ENCODE measurements at places on chromosomes 3 and 15.

DNA sequence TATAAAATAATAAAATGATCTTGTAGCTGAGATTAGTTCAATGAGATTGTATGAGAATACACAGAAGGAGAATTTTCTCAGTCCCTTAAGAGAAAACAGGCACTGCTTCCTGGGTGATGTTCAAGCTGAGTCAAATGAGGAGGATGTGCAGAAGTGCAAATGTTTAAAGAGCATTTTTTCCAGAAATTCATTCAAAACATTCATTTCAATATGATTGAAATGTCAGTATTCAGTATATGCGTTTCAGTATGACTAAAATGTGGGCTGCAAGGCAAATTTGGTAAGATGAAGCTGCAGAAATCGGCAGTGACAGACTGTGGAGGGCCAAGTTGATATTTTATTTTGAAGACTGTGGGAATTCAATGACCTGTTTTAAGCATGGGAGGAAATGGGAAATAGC, 19.3 kb upstream of the PYDC2 start:
- DNase-seq: no peak

DNA sequence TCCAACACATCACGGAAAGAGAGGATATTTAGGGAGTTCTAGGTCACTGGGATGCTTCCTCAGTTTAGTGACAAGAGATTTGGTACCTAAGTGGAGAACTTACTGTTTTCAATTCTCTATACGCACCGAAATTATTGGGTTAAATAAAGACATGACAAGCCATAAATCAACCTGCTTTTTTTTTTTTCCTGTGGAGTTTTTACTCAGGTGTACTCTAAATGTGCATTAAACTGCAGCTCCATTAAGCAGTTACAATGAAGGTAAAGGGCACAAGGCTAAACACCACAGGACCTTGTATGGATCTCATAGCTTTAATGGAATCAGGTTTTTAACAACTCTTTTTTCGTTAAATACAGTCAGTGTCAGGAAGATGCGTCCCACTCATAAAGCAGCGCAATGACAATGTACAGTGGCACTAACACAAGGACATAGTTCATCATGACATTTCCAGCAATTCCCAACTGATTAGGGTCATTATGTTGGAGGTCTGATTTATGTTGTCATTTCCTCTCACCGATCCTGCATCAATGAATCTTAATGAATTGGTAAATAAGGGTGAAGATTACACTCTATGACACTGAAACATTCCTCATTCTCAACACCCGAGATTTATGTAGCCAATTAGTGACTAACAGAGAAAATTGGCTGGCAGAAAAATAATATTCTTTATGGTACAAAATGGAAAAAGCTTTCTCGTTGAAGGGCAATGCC, 355.2 kb downstream of the FOXP1 start:
- DNase-seq: no peak

GRCh38 chr3:54360320-54360719, 238.0 kb downstream of the CACNA2D3 start:
- no peak for DNase-seq

DNA sequence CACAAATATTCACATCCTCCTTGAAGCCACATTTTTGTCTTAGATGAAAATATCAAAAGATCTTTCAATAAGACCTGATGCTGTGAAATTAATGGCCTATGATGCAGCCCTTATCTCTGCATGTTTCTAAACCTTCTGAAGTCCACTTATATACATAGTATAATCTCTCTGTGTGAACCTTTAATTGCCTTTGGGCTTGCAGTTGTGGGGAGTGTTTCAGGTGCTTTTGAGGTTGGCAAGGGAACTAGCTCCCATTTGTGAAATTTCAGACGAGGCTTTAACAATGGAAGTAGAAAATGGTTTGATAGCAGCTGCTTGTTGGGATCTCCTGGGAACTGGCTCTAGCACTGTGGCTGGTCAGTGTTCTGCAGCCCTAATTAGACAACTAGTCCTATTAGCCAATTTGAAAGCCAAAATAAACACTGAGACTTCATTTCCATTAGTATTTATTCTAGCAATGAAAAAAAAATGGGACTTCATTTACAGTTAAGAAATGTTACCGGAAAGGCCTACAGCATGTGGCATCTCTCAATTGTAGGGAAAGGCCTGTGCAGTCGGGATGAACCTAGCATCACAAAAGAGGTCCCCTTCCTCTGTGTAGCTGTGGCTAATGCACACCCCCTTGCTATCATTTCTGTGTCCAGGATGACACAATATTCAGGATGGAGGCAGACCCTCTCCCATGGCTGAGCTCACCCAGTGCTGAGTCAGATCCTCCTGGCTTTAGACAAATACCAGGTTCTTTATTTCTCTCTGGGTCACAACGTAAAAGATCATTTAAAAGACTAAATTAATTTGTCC, 140.7 kb upstream of the TRIM42 start:
- no peak for DNase-seq

- DNase-seq: no peak
These were observed 3.0 kb downstream of the PEAK1 start for GRCh38 chr15:77416954-77417353.

GRCh38 chr3:16302082-16302631, 37.1 kb downstream of the OXNAD1 start:
- no peak for DNase-seq

DNA sequence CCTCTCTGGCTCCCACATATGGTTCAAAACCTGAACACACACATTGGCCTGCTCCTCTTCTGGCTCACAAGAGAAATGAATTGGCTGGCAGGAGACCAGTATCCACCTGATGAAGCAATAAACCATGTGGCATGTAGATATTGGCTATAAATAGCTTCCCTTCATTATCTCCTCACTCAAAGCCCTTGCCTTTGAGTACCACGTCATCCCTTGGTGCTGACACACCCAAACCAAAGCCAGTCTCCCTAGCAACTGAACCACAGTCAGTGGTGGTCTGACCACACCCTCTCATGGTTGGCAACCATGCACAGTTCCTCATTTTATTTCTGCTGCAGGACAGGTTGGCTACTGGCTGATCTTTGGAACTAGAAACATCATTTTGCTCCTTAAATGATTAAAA, 98.8 kb downstream of the ZNF621 start:
- DNase-seq: no peak

DNA sequence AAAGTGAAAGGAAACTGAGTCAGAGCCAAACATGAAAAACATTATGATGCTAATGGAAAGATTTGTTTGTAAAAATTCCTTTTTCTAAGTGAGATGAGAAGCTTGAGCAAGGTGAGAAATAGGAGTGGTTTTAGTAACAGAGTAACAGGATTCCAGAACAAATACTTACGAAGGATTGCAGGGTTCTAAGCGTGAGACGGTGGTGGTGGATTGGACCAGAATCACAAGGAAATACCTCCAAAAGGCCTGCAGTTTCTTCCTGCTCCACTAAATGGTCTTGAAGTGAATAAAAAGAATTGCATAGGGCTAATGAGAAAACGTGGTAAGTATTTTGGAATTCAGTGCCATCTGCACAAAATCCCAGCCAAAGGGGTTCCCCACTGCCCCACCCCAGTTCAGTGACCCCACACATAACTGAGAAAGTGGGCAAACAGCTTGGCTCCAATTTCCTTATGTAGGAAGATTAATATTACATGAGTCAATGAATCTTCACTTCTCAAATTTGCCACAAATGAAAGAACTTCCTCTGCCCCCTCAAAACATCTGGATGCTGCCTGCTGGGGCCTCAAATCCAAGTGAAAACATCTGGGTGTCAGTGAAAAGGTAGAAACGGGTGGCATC, 283.8 kb upstream of the NR2F2 start:
- DNase-seq: no peak

GRCh38 chr15:92163641-92164040, 230.0 kb upstream of the ST8SIA2 start:
- DNase-seq: no peak

DNA sequence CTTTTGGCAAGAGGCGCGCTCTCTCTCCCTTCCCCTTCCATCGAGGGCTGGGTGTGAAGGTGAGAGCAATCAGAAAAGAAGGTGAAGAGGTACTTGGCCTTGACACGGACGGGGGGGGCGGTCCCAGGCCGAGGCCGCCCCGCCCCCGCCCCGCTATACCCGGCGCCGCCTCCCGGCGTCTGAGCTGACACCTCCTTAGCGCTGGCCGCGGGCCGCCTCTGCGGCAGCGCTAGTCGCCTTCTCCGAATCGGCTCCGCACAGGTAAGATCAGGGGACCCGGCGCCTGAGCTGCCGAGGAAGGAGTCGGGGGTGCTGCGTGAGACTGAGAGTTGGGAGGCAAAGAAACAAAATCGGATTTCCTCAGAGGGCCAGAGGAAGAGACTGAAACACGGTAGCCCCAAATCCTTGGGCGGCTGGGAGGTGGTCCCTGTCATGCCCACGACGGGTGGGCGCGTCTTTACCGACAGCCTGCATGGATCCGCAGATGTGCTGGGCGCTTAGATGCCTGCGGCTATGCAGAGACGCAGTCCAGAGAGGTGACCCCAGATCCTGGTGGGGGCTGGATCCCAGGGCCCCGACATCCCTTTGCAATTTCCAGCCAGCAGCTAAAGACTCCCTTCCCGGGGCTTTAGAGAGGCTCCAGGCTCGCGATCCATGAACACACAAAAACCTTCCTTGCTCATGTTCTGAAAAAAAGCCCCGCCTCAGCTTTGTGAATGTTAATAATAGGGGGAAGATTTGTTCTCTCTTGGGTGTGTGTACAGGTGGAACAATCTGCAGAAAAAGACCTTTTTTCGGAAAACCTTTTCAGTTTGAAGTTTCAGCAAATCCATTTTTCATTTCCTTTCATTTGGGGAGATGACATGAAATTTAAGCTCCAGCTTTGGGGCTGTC, at the start of gene ENTPD3:
TSS of gene ENTPD3 (plus strand) at position 184 of the 894 bp plus-strand sequence. CDS start 874 bp downstream, outside the sequence.
- DNase-seq: peak; percentile 29

DNA sequence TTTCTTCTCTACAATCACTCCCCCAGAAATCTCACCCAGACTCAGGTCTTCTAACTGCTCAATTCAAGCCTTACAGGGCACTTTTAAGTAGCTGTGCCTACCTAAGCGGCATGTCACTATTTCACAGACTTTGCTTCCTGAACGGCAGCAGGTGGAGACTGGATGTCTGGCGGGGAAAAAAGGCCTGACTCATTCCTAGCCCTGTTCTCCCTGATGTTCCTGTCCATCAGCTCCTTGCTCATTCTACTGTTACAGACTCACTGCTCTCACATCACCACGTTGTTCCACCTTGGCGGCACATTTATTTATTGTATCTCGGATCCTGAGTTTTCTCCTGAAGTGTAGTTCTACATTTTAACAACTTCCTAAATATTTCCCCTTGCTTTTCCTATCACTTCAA, 52.6 kb upstream of the ATP11B start:
- DNase-seq: no peak

DNA sequence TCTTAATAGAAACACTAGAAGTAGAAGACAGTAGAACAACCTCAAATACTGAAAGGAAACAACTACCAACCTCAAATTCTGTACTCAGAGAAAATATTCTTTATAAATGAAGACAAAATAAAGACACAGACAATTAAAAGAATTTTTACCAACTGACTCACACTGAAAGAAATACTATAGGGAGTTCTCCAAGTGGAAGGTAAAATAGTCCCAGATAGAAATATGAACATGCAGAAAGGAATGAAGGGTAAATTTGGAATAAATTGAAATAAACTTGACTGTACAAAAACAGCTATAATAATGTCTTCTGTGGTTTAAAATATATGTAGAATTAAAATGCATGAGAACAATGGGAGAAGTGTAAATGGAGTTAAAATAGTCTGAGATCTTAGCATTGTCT, 36.7 kb upstream of the CCDC174 start:
- no peak for DNase-seq

GRCh38 chr3:111373861-111374260, 168.1 kb upstream of the CD96 start:
- no peak for DNase-seq

DNA sequence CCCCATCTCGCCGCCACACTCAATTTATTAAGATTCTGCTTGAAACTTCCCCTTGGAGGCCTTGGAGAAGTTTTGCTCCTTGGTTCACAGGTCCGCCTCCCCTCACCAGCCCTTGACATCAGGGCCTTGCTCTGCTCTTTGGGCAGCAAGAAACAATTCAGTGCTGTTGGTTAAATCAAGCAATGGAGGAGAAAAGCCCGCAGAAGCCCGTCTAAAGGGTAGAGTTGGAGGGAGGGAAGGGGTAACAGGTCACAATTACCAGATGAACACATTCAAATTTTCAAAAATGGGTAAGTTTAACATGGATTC, 429 bp downstream of the PARP9 start:
- DNase-seq: no peak

GRCh38 chr3:177973241-177973840, 562.9 kb upstream of the KCNMB2 start:
- DNase-seq: no peak

DNA sequence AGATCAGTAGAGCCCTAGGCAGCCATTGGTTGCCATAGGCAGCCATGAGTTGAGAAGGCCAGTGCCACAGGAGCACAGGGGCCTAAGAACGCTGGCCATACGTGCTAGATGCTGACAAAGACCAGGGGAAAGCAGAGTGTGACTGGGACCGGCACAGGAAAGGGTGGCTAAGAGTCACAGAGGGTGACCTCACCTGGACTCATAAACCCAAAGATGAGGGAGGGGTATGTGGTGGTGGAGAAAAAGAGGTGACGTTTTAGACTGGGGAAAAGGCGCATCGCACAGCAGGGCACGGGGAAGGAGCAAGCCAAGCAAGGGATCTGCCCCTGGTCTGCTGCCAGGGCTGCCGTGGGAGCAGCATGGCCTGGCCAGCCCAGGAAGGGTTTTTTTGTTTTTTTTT, 122.5 kb downstream of the VGLL4 start:
- no peak for DNase-seq

DNA sequence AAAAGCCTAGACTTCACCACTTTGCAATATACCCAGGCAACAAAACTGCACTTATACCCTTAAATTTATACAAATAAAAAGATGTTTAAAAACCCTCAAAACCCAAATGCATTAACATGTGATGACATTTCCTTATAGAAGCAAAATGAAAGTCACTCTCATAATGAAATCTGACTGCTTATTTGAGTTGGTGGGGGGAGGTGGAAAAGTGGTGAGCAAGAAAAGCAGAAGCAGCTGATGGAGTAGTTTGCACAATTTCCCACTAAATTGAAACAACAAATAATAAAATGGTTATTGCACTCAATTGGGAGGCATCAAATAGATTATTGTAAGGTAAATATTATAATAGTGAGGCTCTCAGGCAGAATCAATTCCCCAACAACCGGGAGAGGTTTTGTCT, 54.0 kb upstream of the GADL1 start:
- no peak for DNase-seq

Data from stimulated activated CD4-positive, alpha-beta T cell treated with anti-CD3 and anti-CD28 coated beads, Interleukin-12 subunit alpha, Interleukin-12 subunit beta, amount 100 ng/mL, for 4 hours (primary cell).